ENCODE measurements at places on chromosomes 7 and 10.

DNA sequence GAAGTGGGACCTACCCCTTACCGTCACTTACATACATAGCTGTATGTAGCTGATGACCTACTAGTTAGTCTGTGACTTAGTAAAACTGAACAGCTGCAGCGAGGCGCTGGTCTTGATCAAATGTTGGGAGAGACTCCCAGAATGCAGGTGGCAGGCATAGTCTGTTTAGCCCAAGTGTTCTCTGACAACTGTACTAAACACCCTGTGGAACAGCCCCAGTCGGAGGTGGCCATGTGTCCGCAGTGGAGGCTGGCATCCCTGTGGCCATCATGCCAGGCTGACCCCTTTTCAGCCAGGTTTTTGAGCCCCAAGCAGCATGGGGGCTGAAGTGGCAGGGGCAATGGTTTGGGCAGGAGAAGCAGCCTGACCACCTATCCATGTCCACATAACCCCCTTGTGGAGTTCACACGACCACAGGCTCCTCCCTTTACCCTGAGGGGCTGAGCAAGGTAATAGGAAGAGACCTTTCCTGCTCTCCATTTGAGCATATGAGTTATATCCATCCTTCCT is 7.2 kb downstream of the ADCY1 start:
- DNase-seq: no peak

DNA sequence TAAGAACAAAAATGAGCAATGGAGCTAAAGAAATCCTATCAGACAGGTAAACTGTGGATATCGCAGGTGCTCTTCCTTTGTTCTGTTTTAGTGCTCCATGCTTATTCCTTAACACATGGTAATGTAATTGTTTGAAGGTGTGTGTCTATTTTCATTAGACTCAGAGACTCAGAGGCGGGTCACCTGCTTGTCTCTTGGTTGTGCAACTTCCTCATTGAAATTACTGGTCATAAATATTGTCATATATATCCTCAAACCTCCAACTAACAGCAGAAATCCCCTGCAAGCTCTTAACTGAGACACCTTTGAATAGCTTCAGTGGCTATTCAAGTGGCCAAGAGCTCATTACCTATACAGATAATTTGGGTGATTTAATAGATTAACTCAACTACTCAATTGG is 177.2 kb downstream of the PTN start:
- DNase-seq: no peak

DNA sequence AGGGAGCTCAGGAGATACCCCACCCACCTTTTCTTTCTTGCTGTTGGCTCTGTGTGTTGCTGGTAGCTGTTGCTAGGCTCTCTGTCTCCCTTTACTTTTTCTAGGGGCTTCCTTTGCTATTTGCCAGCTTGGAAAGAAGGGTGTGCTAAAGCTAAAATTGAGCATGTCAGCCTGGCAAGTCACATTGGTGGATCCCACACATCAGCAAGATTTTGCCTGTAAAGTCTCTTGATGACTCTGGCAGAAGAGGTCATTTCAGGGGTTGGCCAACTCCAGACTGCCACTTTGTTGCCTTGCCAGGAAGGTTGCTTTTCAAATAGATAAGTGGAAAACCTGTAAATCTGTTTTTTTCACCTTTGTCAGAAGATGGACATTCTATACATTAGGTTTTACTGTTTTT is 9.9 kb downstream of the CCNY start:
- no peak for DNase-seq

- DNase-seq: no peak
Observed at GRCh38 chr10:65622608-65623007, 1303.2 kb upstream of the LRRTM3 start.

GRCh38 chr7:94912085-94912484 is 4.7 kb downstream of the PPP1R9A start:
- DNase-seq: peak; percentile 55

DNA sequence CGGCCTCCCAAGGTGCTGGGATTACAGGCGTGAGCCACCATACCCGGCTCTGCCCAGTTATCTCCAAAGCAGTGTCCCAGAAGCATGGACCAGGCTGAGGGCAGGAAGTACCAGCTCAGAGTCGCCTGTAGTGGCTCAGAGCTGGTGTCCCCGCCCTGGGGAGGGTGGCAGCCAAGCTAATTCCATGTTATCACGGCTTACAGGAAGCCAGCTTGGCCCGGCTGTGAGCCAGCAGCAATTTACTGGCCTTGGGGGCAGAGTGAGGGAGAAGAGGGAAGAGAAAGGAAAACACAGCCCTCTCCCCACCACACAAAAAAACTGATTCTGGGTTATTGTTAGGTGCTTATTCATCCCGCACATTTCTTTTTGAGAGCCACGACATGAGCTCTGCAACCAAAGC is 88.1 kb downstream of the HIP1 start:
- DNase-seq: peak; percentile 13

DNA sequence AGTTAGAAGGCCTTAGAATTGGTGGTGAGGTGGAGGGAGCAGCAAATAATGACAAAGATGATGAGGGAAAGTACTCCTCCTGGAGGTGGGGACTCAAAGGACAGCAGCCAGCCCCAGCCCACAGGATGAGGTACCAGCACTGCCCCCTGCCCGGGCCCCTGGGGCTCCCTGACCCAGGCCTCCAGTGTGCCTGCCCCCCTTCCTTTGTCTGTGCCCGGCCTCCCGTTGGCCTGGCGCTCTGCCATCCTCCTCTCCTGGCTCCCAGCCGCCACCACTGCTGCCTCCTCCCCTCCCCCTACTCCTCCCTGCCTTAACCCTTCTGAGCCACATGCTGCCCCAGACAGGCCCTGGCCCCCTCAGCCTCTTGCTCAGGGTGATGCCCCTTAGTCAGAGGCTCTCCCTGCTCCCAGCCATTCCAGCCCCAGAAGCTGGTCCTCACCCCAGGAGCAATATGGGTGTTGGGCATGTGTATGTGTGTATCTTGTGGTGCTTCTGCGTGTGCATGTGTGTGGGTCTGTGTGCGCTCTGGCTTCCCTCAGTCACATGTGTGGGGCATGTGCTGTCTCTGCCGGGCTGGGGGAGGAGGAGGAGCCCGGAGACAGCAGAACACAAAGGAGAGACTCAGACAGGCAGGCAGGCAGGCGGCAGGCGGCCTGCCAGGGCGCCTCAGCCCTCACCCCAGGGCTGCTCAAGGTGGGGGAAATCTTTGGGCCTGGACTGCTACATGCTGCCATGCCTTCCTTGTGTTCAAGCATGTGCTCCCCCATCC is 2.6 kb downstream of the LDB1 start:
- DNase-seq: peak; percentile 81

DNA sequence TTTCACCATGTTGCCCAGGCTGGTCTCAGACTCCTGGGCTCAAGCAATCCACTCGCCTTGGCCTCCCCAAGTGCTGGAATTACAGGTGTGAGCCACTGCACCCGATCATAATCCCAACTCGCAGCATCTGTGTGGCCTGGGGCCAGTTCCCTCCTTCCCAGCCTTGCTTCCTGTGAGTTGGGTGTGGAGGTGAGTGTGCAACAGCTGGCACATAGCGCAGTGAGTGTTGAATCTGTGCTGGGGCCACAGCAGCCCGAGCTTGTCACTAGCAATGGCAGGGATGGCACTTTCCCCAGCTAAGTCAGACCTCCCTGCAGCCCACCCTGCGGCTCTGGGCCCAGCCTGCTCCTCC is 12.2 kb downstream of the TMEM184A start:
- DNase-seq: no peak

DNA sequence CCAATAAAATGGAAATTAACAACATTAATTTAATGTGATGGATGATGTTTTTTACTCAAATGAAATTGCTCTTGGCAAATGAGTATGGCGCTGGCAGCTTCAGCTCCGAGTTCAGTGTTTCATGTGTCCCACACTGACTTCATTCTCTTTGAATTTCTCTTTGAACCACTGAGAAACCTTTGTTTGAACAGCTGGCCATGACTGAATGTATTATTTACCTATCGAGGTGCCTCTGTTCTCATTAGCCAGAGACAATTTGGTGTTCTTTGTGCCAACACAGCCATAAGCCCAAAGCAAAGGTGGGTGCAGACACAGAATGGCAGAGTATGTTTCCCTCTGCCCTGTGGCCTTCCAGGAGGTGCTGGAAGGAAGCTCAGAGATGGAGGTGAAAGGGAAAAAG is 42.1 kb downstream of the TMEM178B start:
- DNase-seq: no peak
